ENCODE measurements at places on chromosomes 2 and 18.

- no peak for DNase-seq
Observed at GRCh38 chr2:108228537-108228936, 11.2 kb upstream of the SULT1C3 start.

GRCh38 chr18:13710414-13710831 lies 15.9 kb downstream of the FAM210A start:
- DNase-seq = no peak

DNA sequence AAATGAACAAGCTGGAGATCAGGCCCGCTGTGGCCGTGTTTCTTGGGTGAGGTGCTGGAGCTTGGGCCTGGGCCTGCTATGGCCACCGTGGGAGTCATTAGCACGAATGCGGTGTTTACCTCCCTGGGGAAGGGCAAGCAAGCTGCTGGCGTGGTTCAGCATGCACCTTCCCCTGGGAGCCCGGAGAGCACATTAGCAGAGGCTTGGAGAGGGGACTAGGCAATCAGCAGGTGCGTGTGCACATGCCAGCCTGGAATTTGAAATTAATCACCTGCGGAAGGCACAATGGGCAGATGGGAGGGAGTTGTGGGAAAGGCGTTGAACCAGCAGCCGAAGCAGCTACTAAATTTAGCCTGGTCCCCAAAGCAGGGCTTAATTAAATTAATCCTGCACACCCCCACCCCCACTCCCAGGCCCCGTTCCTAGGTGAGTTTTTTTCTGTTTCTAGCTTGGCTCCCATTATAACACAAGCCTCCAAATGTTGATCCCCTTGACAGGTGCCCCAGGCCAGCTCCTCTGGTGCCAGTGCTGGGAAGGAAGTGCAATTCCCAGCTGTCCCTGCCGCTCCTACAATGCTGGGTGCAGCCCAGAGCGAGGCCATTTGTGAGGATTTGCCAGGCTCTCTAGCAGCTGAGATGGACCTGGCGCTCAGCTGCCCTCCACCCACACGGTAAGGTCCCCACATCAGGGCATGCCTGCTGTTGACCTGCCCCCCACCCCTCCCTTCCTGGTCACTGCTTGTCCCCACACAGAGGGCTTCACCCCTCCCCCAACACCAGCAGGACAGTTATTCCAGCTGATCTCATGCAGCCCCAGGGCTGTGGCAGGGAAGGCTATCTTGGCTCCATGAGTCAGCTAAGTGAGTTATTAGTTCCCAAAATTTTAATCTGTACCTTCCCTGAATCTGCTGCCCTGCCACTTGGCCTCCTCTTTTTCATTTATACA lies 115.0 kb downstream of the ZBTB7C start:
- DNase-seq = no peak

GRCh38 chr2:166637051-166637450 lies 143.0 kb upstream of the SCN7A start:
- no peak for DNase-seq

GRCh38 chr2:201383136-201383535 lies 26.0 kb upstream of the FLACC1 start:
- no peak for DNase-seq

DNA sequence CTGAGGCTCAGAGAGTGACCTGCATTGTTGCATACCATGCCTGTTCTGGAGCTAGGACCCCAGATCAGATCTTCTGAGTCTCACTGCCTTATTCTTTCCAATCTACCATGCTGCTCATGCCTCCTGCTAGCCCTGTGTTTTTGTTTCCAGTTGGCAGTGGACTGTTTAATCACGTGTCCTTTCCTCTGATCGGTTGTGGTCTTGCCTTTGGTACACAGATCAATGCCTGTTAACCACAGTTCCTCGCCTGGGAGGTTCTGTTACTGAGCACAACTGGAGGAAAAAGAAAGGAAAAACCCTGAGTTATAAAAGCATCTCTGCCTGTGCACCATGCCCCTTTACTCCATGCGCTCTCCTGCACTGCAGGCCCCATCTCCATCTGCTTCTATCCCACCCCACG lies 329.1 kb downstream of the SETBP1 start:
- no peak for DNase-seq

GRCh38 chr18:54611816-54612215 lies 20.8 kb downstream of the DYNAP start:
- DNase-seq = no peak

GRCh38 chr2:119741868-119742267 lies 17.9 kb upstream of the PTPN4 start:
- no peak for DNase-seq

Data from OCI-LY7 (cell line).